CD4-positive, alpha-beta T cell treated with Interleukin-2 at 100 ng/mL for 4 hours (primary cell): ENCODE measurements at places on chromosomes 1 and 21.

GRCh38 chr1:213159376-213159775 lies 108.3 kb downstream of the RPS6KC1 start:
- no peak for DNase-seq

GRCh38 chr21:43211072-43211759 lies 42.4 kb downstream of the CRYAA start:
- no peak for DNase-seq

DNA sequence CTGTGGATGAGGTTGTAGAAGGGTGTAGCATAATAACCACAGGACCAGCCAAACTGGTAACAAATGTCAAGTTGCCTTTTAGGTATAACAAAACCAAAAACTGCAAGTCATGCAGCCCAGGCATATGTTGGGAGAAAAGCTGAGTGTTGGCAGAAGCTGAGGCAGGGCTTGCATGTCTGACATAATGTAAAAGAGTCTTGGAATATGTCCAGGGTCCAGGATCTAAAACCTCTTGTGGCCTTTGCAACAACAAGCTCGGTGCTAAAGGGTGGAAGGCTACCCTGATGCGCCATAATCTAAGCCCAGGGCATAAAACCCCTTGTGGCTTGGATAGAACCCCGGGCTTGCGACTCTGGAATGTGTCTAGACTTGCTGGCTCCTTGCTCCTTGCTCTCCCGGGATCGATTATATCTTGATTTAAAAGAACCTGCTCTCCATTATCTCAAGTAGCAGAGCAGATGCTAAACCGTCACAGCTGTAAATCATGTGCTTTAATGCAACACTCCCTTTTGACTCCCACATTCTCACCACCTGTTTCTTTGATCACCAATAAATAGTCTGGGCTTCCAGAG lies 26.5 kb upstream of the SLC35A3 start:
- no peak for DNase-seq

DNA sequence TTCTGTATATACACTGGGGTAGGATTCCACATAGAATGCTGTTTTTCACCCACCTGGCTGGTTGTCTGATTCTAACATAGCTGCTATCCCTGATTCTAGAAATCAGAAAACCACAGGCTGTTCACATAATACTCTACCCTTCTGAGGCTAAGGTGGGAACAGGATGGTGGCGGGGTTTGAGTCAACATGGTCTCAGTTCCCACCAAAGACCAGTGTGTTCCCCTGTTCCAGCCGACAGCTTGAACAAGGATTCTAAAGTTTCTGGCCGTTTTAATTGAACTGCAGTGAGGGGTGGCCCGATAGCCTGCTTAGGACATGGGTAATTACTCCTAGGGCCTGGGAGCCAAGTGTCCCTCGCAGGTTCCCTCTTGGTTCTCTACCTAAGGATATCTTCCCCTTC lies 38.4 kb downstream of the PEX14 start:
- DNase-seq = no peak

- DNase-seq = no peak
These were observed 75.7 kb downstream of the SKI start for GRCh38 chr1:2303781-2304180.
